ENCODE measurements at places on chromosomes 11 and 22. TPM values are rescaled to one million over a fixed set of nuclear protein-coding genes. Genes with fewer than 3 reads are reported as not detected.
A peak's percentile ranks its signal among the peaks of the same experiment; 100 is the strongest.

The NEFH gene
- total RNA-seq: 0.32 TPM

The P2RY2 gene
- not detected for total RNA-seq

The MS4A1 gene
- not detected for total RNA-seq

DNA sequence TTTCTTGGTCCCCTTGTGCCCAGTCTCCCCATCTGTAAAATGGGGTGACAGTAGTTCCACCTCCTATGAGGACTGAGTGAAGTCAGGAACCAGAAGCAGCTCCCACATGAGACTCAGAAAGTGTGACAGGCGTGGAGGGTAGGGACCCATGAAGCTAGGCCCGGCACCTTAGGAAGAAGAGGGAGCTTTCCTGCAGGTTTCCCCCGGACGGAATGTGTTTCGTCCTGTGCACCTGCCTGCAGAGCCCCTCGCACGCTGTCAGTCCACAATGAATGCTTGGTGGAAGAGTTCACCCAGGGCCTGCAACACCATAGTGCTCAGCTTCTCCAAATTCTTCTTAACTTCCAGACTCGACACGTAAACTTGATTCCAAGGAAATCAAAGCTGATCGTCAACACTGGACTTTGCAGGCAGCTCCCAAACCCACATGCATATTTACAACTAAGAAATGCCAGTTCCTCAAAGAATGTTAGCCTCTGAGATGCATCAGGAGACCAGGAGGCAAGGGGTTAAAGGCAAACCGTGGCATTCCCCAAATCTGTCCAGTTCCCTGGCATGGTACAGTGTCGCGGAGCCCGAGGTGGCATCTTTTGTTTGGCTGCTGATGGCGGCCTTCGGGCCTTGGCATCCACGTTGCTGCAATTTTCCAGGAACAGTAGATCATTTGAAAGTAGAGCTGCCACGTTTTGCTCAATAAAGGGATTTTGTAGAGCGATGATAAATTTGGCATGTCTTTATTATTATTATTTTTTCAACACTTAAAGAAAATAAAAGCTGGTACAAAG, 15.4 kb downstream of the LRP5 start:
- no peak for DNase-seq

GRCh38 chr11:60783141-60783484, 2.0 kb upstream of the MS4A10 start:
- no peak for DNase-seq

- no peak for DNase-seq
These were observed 131.4 kb downstream of the PKNOX2 start for GRCh38 chr11:125295931-125296330.

GRCh38 chr11:1308743-1309497, 512 bp downstream of the TOLLIP start:
- peak; percentile 47 for DNase-seq

- peak; percentile 8 for DNase-seq
These were observed 94.5 kb downstream of the CADM1 start for GRCh38 chr11:115409691-115410220.

DNA sequence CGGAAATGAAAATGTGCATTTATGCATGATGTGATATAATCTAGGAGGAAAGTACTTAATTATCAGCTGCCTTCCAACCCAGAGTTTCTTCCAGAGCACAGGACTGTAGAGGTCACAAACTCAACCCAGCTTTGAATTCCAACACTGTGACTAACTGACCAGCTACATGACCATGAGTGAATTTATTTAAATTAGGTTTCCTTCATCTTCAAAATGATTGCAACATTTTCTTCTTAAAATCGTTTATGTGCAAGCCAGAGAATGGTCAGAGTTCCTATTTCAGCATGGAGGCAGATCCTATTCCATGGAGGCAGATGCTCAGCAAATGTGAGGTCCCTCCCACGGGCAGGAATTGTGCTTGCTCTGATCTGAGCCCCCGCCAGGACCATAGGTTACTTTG, 42.4 kb downstream of the OSBP start:
- DNase-seq: peak; percentile 96

- DNase-seq: no peak
These were observed 839.4 kb downstream of the OPCML start for GRCh38 chr11:132692891-132693290.

- no peak for DNase-seq
These were observed 286.7 kb downstream of the MN1 start for GRCh38 chr22:27514601-27515523.

- no peak for DNase-seq
These were observed 531 bp upstream of the SOX6 start for GRCh38 chr11:16356761-16357393.

GRCh38 chr22:22720201-22720723, 75.8 kb downstream of the GGTLC2 start:
- DNase-seq: peak; percentile 48

DNA sequence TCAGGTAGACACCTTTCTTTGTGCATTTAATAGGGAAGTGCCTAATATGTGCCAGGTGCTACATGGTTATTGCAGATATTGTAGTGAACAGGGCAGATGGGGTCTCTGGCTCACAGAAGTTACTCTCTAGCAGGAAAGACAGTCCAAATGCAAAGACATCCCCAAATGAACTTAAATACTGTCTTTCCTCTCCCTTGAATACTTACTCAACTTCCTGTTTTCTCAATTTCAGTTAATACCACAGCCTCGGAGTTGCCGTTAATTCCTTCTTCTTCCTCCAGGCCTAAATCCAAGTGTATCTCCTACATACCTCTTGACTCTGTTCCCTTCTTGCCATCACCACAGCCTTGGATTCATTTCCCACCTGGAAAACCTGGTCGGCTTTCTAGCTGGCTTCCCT, 134.3 kb upstream of the SESN3 start:
- no peak for DNase-seq
